Stimulated activated CD8-positive, alpha-beta memory T cell treated with anti-CD3 and anti-CD28 coated beads, Interleukin-4, amount 100 ng/mL, for 1 hour (primary cell): ENCODE measurements at places on chromosomes 2 and 18.

- no peak for DNase-seq
Observed at GRCh38 chr2:53668624-53669026, 99.0 kb upstream of the CHAC2 start.

- no peak for DNase-seq
Observed at GRCh38 chr2:40844353-40845277, 392.7 kb upstream of the SLC8A1 start.

- DNase-seq: no peak
Observed at GRCh38 chr18:57603871-57604270, 17.4 kb upstream of the FECH start.

- DNase-seq: no peak
Observed at GRCh38 chr18:78932281-78932680, 47.3 kb upstream of the SALL3 start.

DNA sequence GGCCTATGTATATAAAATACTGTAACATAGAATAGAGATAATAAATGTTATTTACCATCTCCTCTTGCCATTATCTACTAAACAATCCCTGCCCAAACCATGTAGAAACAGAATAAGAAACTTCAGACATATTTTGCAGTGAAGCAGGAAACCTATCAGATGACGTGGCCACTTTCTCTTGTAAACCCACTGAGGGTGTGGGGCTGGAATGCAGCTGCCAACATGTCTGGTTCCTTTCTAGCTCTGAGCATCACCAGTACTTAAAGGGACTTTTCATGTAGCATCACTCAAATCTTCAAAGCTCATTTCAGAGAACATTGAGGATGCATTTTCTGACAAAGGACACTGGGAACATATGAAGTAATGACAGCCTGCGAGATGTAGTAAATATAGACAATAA lies 251.8 kb downstream of the LPIN1 start:
- no peak for DNase-seq

DNA sequence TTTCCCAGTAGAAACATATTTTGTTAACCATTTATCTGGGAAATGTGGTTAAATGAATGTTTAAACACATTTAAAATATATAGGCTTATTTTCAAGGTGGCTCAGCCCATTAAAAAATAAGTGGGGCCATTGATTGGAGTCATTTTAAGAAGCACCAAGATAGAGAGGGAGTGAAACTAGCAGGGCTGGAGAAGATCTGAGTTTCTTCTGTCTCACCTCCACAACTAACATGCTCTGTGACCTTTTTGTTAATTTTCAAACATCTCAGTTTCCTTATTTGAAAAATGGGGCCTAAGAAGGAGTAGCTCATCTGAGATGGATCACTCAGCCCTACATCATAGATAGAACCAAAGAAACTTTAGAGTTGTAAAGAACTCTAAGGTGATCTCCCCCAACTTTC lies 254.8 kb downstream of the KCNS3 start:
- DNase-seq: no peak

DNA sequence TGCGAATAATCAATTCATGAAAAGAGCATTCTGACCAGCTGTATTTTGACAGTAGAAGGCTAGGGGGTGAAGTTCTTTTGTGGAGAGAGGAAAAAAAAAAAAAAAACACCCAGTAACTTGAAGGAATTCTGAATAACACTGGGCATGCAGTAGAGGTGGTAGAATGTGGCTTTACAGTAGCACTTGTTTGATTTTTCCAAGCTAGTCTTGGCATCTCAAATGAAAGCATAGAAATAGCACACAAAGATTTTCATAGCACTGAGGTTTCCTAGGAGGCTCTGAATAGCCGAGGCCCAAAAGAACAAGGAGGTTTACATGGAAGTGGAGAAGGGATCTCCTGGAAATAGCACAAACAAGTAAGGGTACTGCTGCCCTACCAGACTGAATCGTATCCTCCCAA lies 470.2 kb upstream of the CDH20 start:
- DNase-seq: no peak

DNA sequence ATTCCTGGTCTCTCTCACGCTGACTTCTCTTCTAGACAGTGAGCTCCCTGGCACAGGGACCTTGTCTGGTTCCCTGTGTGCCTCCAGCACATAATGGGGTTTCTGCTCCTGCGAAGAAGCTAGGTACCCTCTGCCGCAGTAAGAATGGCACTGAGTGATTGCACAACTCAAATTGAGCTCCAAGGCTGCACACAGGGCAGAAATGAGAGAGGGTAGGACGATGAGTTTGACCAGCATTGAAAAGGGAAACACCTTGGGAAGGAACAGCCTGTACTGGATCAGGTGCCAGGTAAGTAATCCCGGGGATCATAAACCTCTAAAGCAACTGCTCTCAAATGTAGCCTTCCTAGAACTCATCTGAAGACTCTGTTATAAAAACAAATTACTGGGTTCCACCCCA lies 21.0 kb upstream of the MSGN1 start:
- no peak for DNase-seq

- DNase-seq: no peak
Observed at GRCh38 chr2:158914731-158915130, 53.7 kb upstream of the TANC1 start.

DNA sequence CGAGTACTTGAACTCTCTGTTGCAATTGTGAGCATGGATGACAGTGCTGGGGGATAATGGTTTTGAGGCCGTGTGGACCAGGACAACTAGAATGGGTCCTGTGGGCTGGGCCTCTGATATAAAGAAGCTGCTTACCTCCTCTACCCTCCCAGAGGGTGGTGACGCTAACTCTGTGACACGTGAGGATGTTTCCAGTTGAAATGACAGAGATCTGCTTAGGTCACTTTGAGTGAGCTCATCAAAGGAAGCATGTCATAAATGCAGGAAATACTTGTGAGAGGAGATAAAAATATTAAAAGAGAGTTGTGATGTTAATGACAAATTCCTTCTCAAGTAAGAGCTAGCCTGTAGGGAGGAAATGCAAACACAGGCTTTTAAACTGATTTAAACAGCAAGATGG lies 16.4 kb downstream of the RMC1 start:
- no peak for DNase-seq

DNA sequence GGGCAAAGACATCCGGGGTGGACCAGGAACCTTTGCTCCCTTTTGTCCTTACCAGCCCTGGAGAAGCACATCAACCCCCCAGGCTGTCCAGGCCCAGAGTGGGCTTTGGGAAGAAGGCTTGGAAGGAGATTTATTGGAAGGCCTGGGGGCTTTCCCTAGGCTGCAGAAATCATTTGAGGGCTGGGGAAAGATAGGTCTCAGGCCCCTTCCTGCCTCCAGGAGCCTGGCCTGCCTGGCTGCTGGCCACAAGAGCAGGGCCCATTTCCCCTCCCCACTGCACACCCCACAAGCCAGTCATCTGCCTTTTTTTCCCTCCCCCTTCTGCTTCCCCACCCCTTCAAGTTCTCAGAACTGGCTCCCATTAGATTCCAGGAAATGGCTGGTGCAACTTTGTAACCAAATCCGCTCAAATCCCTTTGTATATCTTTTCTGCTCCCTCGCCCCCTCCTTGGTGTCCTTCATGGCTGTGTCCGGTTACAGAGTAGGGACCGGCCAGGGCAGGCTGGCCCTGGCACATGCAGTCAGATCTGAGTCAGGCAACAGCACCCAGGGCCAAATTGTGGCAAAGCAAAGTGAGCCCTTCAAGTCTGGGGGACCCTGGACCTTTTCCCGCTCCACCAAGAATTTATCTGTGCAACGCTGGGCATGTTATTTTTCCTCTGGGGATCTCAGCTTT lies 20.8 kb upstream of the TNP1 start:
- no peak for DNase-seq

- no peak for DNase-seq
Observed at GRCh38 chr2:27724905-27725701, 46.4 kb upstream of the MRPL33 start.

DNA sequence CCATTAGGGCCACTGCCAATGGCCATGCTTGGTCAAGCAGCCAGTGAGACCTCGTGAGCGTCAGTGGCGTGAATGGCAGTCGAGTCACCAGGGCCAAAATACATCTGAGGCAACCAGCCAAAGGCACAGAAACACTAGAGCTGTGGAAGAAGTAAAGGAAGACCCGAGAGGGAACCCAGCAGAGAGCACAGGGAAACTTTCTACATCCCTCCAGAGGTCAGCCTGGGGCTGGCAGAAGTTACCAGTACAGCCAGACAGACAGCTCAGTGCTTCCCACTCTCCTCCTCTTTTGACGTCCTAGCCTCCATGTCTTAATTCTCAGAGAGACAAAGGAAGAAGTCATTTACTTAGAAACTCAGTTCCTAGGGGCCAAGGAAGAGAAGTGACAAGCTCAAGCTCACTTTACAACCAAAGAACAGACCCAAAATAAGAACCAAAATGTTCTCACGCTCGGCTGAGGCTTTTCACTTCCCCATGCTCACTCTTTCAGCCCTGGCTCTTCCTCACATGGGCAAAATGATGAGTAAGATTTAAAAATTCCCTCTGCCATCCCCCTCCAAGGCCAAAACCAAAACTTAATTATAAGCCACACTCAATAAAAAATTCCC lies 8.7 kb downstream of the CYRIA start:
- DNase-seq: no peak

- DNase-seq: no peak
Observed at GRCh38 chr2:96150791-96151594, 5.8 kb upstream of the DUSP2 start.

DNA sequence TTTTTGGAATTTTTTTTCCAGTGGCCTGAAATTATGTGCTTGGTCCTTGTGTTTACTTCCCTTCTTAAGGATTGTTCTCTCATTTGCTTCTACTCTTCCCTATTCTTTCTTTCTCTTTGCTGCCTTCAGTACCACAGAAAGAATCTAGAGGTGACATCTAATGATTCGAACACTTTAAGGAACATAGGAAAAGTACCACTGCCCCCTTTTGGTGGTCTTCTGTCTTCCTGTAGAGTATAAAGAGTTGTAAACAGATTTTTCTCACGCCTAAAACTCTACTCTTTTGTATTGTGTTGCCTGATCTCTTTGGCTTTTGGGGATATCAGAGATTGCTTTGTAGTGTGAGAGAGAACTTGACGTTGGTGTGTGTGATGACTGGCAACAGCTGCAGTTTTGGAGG lies 7.0 kb upstream of the SCTR start:
- DNase-seq: no peak

DNA sequence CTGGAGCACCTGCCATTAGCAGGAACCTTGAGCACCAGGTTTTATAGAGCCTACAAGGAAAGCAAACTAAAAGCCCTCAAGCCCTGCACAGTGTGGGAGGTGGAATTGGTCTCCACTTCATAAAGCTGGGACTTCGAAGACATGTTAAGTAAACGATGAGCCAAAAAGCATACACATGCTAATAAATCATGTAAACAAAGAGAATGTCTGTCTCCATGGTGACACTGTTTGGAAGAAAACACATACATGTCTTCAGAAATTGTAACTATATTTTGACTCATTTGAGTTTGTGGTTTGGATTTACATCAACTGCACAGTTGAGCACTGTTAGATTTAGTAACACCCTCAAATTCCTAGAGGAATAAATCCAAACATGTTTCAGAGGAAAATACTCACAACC lies 978.5 kb upstream of the LRRTM1 start:
- no peak for DNase-seq

DNA sequence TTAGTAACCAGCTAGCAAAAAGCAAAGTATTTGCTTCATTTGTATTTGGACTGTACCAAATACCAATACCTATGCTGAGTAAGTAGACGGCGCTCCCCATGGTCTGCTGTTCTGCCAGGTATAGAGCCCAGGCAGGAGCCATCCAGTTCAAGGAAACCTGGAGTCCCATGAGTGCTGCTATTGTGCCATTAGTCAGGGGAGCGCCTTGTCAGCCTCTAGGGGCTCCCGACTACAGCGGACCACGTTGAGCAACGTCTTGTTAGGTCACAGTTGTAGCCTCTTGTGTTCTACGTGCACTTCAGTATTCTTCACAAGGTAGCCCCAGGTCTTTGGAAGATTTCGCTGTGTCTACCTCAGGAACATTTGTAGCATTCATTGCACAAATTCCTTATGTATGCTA lies 21.6 kb upstream of the SLC9A2 start:
- DNase-seq: no peak

- no peak for DNase-seq
Observed at GRCh38 chr2:203586696-203587095, 51.6 kb upstream of the RAPH1 start.

DNA sequence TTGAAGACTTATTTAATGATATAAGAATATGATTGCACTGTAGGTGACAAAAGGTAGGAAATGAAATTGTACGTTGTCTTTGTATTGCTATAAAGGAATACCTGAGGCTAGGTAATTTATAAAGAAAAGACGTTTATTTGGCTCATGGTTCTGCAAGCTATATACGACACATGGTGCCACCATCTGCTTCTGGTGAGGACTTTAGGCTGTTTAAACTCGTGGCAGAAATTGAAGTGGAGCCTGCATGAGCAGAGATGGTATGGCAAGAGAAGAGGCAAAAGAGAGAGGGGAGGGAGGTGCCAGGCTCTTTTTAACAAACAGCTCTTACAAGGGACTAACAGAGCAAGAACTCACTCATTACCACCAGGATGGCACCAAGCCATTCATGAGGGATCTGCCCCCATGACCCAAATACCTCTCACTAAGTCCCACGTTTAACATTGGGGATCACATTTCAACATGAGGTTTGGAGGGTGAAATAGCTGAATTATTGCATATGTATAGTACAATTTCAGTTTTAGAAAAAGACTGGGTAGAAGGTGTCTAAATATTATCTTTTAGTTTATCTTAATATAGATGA lies 86.8 kb downstream of the GULP1 start:
- no peak for DNase-seq

DNA sequence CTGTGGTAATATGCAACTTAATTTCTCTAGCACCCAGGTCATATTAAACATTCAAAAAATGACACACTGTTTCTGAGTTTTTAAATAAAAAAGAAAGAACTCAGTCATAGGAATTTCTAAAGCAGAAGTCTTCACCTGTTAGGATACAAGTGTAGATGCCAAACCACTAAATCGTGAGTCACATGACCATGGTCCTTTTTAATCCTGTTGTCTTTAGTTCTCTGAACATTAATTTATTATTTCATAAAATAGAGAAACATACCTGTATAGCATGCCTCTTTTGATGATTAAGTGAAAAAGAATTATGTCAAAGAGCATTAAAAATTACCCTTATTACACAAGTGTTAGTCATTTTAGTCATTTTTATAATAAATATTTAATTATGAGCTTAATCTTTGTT lies 398.8 kb downstream of the CCDC85A start:
- no peak for DNase-seq

GRCh38 chr18:62487161-62487560 lies 35.7 kb upstream of the ZCCHC2 start:
- no peak for DNase-seq

- DNase-seq: no peak
Observed at GRCh38 chr18:67916097-67916496, 399.6 kb upstream of the DSEL start.

DNA sequence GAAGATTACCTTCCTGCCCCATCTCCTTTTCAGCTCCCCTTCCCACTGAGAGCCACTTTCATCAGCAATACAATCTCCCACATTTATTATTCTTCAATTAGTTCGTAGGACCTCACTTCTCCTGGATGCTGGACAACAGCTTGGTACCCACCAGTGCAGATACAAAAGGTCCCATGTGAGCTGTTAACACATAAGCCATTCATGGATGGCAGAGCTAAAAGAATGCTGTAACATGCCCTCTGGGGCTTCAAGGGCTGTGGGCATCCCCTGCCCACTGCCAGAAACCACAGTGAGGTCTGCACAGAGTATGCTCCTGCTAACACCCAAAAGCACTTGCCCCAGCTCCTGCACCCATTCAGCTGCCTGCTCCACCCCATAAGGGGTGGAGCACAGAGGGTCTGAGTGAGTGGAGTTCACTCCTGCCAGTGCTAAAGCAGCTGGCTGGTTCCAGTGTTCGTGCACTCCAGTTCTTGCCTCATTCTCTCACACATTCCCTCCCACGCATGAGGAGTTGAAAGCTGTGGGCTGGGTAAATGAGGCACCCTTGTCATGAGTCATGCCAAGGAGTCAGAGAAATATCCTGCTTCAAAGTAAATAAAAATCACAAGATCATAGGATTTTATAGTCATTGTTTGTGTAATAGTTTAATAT lies 305.9 kb upstream of the TMEFF2 start:
- no peak for DNase-seq
